Motor neuron (in vitro differentiated cells): ENCODE measurements at places on chromosomes 7 and 10. TPM values are rescaled to one million over a fixed set of nuclear protein-coding genes. Genes with fewer than 3 reads are reported as not detected.

GRCh38 chr7:157495594-157495993 is 158.8 kb downstream of the DNAJB6 start:
- ATAC-seq = no peak

DNA sequence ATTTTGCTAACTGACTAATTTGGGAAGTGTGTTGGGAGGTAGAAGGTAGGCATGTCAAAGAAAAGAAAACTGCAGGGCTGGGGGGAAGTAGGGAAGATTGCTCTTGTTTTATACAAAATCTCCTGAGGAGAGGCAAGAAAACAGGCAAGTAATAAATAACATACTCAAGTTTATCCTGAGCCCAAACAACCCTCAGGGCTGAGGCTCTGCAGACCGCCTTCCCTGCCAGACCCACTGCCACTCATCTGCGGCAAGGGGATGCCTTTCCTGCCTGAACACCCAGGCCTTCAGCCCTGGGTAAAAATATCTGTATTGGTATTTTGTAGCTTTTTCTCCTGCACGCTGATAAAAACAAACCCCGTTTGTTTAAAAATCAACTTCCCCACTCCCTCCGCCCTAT is 399.8 kb upstream of the NFE2L3 start:
- no peak for ATAC-seq

- ATAC-seq = no peak
Observed at GRCh38 chr7:3065724-3066143, 22.1 kb upstream of the CARD11 start.

GRCh38 chr10:102545997-102546396 is 42.2 kb downstream of the SUFU start:
- no peak for ATAC-seq

DNA sequence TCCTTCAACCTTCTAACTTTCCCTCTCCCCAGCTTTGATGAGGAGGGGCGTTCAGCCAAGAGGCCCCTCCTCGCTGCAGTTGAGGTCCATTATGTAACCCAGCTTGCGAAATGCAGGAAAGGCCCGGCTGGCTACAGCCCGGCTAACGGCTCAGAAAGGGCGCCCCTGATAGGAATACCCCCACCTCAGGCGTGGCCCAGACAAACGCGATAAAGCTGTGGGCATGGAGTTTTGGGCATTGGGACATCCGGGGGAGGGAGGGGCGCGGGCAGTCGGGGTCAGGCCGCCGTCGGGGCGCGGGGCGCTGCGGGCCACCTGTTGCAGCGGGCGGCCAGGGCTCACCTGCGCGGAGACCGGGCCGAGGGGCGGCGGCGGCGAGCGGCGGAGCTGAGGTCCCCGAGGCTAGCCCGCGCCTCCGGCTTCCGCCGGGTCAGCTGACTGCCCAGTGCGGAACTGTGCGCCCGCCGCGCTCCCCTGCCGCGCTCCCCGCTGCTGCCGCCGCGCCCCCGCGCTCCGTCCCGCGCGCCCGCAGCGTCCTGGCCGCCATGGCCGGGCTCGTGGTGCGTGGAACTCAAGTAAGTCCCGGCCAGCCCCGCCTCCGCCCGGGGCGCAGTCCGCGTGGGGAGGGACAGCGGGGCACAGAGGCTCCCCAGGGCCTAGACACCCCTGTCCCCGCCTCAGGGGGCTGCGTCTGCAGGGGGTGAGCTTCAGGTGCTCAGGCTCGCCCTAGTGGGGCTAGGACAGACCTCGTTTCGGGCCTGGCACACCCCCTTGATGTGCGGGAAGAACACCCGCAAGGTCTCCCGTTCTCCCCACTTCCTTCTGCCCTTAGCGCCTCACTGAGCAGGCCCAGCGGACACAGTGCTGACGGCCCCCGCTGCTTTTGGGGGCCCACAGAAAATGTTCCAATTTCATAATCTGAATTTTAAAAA is at the start of gene LRMDA:
Gene LRMDA, plus strand, starts transcription at position 445 of the 932 bp plus-strand sequence.
- peak; percentile 79 for ATAC-seq

GRCh38 chr10:63917363-63917762 is 396.2 kb downstream of the REEP3 start:
- ATAC-seq = no peak

- ATAC-seq = peak; percentile 68
Observed at GRCh38 chr10:14010101-14010558, 320.6 kb downstream of the FRMD4A start.

- ATAC-seq = no peak
Observed at GRCh38 chr10:82477776-82478175, 602.8 kb downstream of the NRG3 start.

DNA sequence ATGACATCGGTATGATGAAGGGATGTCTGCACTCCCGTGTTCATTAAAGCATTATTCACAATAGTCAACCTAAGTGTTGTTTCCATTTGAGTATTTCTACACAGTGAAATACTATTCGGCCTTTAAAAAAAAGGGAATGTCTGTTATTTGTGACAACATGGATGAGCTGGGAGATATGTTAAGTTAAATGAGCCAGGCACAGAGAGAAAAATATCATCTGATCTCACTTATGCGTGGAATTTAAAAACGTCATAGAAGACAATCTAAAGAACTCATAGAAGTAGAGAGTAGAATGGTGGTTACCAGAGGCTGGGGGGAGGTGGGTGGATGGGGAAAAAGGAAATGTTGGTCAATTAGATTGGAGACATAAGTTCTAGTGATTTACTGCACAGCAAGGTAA is 753.3 kb downstream of the GRM8 start:
- no peak for ATAC-seq

DNA sequence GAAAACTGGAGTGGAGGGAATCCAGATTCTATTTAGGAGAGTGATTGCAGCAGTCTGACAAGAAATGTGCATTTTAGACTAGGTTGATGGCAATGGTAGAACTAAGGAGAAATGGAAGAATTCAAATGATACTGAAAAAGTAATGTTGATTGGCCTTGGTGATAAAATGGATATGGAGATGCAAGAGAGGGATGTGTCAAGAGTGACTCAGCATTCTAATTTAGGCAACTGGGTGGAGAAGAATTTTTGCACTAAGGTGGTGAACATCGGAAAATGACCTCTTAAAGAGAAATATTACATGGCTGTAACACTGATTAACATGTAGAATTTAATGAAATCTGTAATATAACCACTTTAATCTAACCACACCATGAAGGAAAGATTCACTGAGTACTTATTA is 806.5 kb downstream of the PHTF2 start:
- no peak for ATAC-seq

DNA sequence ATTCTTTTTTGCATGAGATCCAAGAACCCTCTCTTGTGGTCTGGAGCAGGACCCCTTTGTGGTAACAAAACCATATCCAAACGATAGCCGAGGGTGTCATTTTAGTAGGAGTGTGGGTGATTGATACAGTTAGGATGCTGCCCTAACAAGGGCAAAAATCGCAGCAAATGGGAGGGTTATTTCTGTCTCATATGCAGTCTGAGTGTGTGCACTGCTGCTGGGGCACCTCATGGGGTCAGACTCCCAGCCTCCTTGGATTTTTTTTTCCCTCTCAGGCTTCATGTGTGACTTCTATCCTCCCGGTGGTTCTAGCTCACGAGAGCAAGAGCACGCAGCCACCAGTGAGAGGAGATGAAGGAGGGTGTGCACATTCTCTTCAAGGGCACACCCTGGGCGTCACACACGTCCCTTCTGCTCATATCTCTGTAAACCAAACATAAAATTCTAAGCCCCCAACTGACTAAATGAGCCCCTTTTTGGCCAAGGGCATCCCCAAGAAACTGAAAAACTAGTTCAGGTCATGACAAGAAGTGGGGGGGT is 28.6 kb upstream of the IL15RA start:
- peak; percentile 43 for ATAC-seq

DNA sequence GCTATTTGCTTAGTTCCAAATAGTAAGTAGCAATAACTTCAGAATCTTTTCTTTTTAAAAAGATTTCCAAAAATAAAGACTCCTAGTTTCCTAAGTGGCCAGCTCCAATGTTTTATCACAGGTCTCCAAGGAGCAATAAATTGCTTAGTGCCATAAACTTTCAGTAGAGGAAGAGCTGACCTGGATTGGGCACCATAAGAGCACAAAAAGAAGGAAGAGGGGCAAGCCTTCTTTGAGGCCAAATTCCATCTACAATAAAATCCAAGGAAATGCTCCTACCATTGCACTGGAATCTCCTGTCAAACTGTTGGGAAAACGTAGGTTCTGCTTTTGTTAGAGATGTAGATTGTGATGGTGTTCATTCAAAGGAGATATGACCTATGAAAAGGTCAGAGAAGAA is 64.0 kb downstream of the DENND2A start:
- ATAC-seq = no peak

- no peak for ATAC-seq
Observed at GRCh38 chr7:144437370-144438191, 34.1 kb upstream of the NOBOX start.

- ATAC-seq = no peak
Observed at GRCh38 chr10:118912961-118913600, 116.4 kb upstream of the NANOS1 start.

DNA sequence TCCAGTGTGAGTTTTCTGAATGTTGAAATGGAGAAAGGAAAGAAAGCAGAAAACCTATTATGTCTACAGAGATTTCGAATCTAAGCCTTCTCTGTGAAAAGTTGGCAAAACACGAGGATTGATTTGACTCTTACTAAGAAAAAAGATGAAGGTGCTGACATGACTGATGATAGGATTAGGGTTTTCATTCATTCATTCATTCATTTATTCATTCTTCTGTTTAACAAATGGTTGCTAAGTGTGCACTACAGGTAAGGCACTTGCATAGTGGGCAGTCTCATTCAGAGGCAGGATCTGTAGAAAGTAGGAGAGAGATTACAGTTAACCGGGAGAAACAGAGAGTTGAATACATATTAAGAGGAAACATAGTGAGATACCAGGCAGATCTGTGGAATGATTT is 137.1 kb downstream of the ZNF365 start:
- no peak for ATAC-seq

DNA sequence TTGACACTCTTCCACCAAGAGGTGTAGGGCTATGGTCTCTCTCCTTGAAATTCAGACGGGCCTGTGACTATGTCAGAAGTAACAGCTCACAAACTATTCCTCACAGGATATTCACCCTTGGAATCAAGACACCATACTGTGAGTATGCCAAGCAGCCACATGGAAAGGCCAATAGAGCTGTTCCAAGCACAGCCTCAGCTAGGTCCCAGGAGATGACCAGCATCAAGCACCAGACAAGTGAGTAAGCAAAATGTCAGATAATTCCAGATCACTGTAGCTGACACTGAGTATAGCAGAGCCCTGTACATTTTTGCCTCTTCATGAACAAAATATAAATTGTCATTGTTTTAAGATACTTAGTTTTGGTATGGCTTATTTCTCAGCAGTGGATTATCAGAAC is 88.1 kb upstream of the KCND2 start:
- no peak for ATAC-seq

DNA sequence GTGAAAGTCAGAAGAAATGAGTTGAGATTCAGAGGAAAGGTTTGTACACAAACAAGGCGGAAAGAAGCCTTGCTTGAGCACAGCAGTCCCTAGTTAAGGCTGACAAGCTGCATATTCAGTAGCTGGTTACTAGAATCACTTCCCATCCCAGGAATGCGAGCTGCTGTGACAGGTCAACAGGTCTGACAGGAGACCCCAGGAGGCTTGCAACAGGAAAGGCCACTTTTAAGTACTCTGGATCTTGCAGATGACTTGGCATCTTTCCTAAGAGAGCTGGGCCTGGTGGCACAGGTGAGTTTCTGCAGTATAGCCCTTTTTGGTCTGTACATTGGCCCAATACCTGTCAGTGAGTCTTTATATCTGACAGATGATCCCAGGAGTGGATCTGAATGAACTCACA is 35.7 kb upstream of the UNC5B start:
- ATAC-seq = no peak

GRCh38 chr10:116763440-116763839 is 21.1 kb upstream of the HSPA12A start:
- ATAC-seq = no peak

- no peak for ATAC-seq
Observed at GRCh38 chr10:3548702-3549101, 236.3 kb downstream of the KLF6 start.

- ATAC-seq = no peak
Observed at GRCh38 chr10:85603151-85603940, 763.2 kb downstream of the GRID1 start.

GRCh38 chr10:43702213-43702935 is 53.7 kb upstream of the ZNF32 start:
- no peak for ATAC-seq

GRCh38 chr10:21452203-21452602 is 73.3 kb downstream of the SKIDA1 start:
- no peak for ATAC-seq

DNA sequence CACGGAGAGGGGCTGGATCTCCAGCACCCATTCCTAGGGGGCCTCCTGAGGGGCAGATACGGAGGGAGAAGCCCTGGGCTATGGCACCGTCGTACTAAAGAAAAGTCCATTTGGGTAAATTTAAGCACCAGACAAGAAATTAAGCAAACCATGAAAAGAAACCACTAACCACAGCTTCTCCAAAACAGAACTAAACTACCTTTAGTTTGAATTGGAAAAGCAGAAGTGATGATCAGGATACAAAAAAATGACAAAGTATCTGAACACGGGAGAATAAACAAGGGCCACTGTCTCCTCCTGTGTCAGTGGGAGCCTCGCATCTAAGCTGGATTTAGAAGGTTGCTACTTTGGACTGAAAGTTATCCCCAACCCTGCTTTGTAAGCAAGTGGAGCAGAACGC is 69.1 kb downstream of the DIP2C start:
- no peak for ATAC-seq

DNA sequence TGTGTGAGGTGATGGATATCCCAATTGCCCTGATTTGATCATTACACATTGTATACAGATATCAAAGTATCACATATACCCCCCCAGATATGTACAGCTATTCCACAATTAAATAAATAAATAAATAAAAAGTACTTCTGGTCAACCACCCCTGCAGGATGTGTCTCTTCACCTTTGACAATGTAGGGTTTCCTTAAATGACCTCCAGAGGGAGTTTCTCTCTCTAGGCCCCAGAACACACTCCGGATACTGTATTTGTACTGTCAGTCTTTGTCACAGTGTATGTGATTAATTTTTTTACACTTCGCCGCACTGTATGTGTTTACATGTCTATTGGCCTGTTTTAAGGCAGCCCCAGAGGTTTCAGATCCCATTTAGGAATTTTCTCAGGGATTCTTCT is 123.6 kb downstream of the ADCYAP1R1 start:
- ATAC-seq = no peak

- no peak for ATAC-seq
Observed at GRCh38 chr10:34446049-34446448, 369.0 kb downstream of the PARD3 start.

- no peak for ATAC-seq
Observed at GRCh38 chr10:58362027-58362789, 23.0 kb upstream of the TFAM start.

- ATAC-seq = no peak
Observed at GRCh38 chr7:102874966-102875365, 37.8 kb upstream of the LRRC17 start.

- no peak for ATAC-seq
Observed at GRCh38 chr10:46050941-46051623, 5.0 kb upstream of the MSMB start.

Gene NPC1L1
- total RNA-seq = not detected in 2 replicates

Gene TAS2R3
- 2.7 and 2.9 TPM in 2 replicates for total RNA-seq

Gene CYP26C1
- total RNA-seq = 0.18 and 0.25 TPM in 2 replicates

Gene SP8
- 0.49 and 0.54 TPM in 2 replicates for total RNA-seq

Gene FAM171A1
- total RNA-seq = 31.6 and 32.9 TPM in 2 replicates

Gene FAM13C
- total RNA-seq = 16.3 and 16.5 TPM in 2 replicates

Gene CTAGE4
- total RNA-seq = 0.14 and 0.25 TPM in 2 replicates

Gene UPK3B
- 1.5 TPM in 1 of 2 replicates, not detected in the other for total RNA-seq

Gene TRIM74
- total RNA-seq = 1.4 and 1.7 TPM in 2 replicates
